ENCODE measurements at places on chromosomes 7 and 10. TPM values are rescaled to one million over a fixed set of nuclear protein-coding genes. Genes with fewer than 3 reads are reported as not detected.

SLC18A2 gene
- total RNA-seq: 5.2 TPM

C10orf105 gene
- total RNA-seq: 0.52 TPM

TUBB8 gene
- total RNA-seq: 0.20 TPM

CDC14C gene
- total RNA-seq: not detected

SUV39H2 gene
- total RNA-seq: 4.5 TPM

CCT6A gene
- 76.2 TPM for total RNA-seq

DKK1 gene
- 3.7 TPM for total RNA-seq

CYREN gene
- total RNA-seq: 39.3 TPM

PRKG1 gene
- 30.0 TPM for total RNA-seq

AKR1C3 gene
- total RNA-seq: 63.6 TPM

FAM221A gene
- 9.0 TPM for total RNA-seq

NPC1L1 gene
- total RNA-seq: 0.17 TPM

TMEM229A gene
- total RNA-seq: not detected

HTR5A gene
- not detected for total RNA-seq

ELAPOR2 gene
- 127 TPM for total RNA-seq

LIPN gene
- total RNA-seq: 1.0 TPM
